ENCODE measurements at places on chromosomes 12 and 14.

DNA sequence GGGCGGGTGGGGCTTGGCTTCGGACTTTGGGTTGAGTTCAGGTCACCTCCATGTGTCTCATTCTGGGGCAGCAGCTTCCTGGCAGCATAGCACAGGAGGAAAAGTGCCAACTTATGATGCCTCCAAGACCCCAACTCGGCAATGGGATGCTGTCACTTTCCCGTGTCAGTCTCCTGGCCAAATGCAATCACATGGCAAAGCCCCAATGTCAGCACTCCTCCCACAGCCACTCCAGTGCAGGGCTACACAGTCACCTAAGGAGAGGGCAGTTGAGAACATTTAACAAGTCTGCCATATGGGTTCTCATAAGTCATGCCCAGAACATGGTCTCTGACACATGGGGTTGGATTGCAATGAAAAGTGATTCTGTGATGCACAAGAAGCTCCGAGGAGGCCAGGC is 26.7 kb downstream of the ELK3 start:
- DNase-seq: no peak

GRCh38 chr12:92075425-92075914 is 70.2 kb downstream of the BTG1 start:
- DNase-seq: no peak

- no peak for DNase-seq
Observed at GRCh38 chr14:49816844-49817243, 35.7 kb downstream of the NEMF start.

- DNase-seq: no peak
Observed at GRCh38 chr12:49491823-49492222, 47.0 kb upstream of the KCNH3 start.

DNA sequence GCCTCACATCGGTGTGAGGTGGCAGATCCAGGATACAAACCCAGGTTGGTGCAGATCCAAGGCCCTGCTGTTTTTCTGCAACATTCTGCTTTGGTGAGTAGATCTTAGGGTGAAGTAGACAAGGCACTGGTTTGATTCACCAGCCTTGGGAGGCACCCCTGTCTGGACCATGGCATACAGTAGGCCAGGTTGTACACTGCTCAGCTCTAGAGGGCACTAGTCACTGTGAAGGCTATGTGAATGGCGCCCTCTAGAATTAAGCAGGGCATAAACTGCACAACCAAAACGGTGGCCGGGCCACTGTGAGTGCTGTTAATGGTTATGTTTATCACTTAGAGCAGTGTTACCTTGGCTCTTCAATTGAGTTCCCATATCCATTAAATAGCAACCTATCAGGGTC is 280.6 kb upstream of the PWP1 start:
- no peak for DNase-seq

Measured in ecto neural progenitor cell (in vitro differentiated cells).